Activated CD8-positive, alpha-beta T cell treated with anti-CD3 and anti-CD28 coated beads for 36 hours (primary cell): ENCODE measurements at places on chromosomes 16 and 17. TPM values are rescaled to one million over a fixed set of nuclear protein-coding genes. Genes with fewer than 3 reads are reported as not detected.

The SERPINF2 gene
- total RNA-seq: 0.18 TPM

The CDH5 gene
- not detected for total RNA-seq

The FLYWCH2 gene
- 18.9 TPM for total RNA-seq

- no peak overlapping the region for H3K27ac ChIP-seq
- H3K27me3 ChIP-seq: peaks cover 8% of the 10 kb centered on the region
- no peaks in the 10 kb centered on the region for H3K36me3 ChIP-seq
- H3K4me3 ChIP-seq: no peak overlapping the region
- no peaks in the 10 kb centered on the region for H3K4me1 ChIP-seq
Observed at GRCh38 chr17:9868552-9868951, 36.5 kb downstream of the RCVRN start.

GRCh38 chr16:81567987-81568748 lies 123.6 kb downstream of the CMIP start:
- peak; percentile 83 for DNase-seq
- H3K4me3 ChIP-seq: peak overlapping the region; percentile 3
- H3K27ac ChIP-seq: peak overlapping the region; percentile 89
- peaks cover 2% of the 10 kb centered on the region for H3K36me3 ChIP-seq
- H3K27me3 ChIP-seq: no peaks in the 10 kb centered on the region

GRCh38 chr17:55722016-55722736 lies 488 bp downstream of the TMEM100 start:
- H3K4me1 ChIP-seq: no peaks in the 10 kb centered on the region
- DNase-seq: no peak
- H3K27ac ChIP-seq: no peak overlapping the region
- H3K4me3 ChIP-seq: no peak overlapping the region
- no peaks in the 10 kb centered on the region for H3K36me3 ChIP-seq

DNA sequence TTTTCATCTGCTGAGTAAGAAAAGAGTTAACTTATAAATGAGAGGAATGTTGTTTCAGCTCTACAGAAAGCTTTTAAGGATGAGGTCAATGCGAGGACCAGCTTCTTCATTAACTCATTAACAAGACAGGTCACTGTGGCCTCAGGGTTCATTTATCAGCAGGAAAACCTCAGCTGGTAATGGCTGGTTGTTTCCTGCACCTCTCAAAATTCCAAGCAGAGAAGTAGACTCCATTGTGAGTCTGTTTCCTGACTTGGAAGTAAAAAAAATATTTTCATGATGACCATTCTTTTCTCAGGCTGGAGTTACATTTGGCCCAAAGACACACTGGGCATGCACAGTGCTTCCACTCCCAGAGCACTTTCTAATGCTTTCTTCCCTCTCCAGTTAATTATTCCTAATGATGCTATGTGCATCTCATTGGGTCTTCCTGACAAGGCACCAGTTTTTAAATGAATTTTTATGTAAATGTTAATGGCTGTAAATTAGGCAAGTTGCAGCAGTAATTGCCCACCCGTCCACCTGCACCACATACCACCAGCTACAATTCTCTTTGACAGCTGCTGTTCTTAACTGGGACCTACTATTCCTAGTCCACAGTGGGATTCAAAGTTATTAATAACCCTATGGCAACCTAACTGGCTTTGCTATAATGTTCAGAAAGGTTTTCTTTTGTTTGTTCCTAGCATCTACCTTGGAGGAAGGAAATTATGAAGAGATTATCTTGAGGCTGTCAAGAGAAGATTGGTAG lies 89.5 kb upstream of the BCAR1 start:
- DNase-seq: no peak
- H3K36me3 ChIP-seq: peaks cover 17% of the 10 kb centered on the region
- H3K4me3 ChIP-seq: no peak overlapping the region
- no peak overlapping the region for H3K27ac ChIP-seq
- H3K4me1 ChIP-seq: no peaks in the 10 kb centered on the region

GRCh38 chr16:9521749-9522370 lies 430.4 kb downstream of the HAPSTR1 start:
- H3K27ac ChIP-seq: no peak overlapping the region
- no peaks in the 10 kb centered on the region for H3K36me3 ChIP-seq
- no peak for DNase-seq
- no peak overlapping the region for H3K4me3 ChIP-seq
- H3K4me1 ChIP-seq: no peaks in the 10 kb centered on the region

GRCh38 chr17:29589524-29590410 lies at the start of gene GIT1:
Gene GIT1, minus strand, starts transcription at chr17:29589648. Its CDS starts 270 bp downstream, at chr17:29589378.
- no peaks in the 10 kb centered on the region for H3K36me3 ChIP-seq
- DNase-seq: peak; percentile 86
- no peaks in the 10 kb centered on the region for H3K27me3 ChIP-seq
- peak within 1 kb of the TSS; percentile 93 for H3K27ac ChIP-seq
- H3K4me1 ChIP-seq: peaks cover 67% of the 10 kb centered on the region
- peak within 1 kb of the TSS; percentile 87 for H3K4me3 ChIP-seq

DNA sequence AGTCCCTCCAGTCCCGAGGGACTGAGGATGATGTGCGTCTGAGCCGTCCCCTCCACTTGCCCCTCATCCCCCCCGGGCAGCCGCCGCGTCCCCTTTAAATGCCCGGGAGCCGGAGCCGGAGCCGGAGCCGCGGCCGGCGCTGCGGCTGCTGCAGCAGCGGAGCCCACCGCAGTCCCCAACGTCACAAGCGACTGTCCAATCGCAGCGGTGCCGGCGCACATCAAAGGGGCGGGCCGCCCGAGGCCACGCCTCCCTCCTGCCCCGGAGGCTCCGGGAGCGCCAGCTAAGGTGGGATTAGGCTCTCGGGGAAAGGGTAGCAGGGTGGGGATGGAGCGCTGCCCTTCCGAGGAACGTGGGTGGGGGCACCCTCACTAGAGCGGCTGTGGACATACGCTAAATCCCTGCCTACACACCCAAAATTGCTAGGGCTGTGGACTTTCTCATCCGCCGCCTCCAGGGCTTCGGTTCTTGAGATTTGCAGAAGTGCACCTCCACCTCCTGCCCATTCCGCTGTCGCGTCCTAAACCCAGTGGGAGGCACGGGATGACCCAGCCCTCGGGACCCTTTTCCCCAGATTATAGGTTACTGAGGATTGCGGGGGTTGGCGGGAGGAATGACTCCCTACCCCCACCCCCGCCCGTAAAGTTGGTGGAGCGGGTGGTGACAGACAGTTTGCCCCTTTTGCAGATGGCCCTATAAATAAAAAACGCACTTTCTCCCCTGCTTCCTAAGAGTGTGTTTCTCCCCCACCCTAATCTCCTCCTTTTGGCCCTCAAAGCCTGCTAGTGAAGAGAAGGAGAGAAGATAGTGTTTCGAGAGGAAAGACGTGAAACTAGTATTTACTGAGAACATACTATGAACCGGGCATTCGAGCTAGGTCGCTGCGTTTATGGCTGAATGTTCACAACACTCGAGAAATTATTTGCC lies at the start of gene PHOSPHO1:
Gene PHOSPHO1, minus strand, starts transcription at position 152 of the 927 bp plus-strand sequence. CDS start 4,096 bp downstream, outside the sequence.
- H3K27me3 ChIP-seq: peaks cover 19% of the 10 kb centered on the region
- H3K36me3 ChIP-seq: no peaks in the 10 kb centered on the region
- H3K4me3 ChIP-seq: peak within 1 kb of the TSS; percentile 66
- H3K4me1 ChIP-seq: peaks cover 3% of the 10 kb centered on the region

GRCh38 chr16:79517156-79517555 lies 83.4 kb downstream of the MAF start:
- no peaks in the 10 kb centered on the region for H3K36me3 ChIP-seq
- H3K4me1 ChIP-seq: peaks cover 4% of the 10 kb centered on the region
- no peak overlapping the region for H3K4me3 ChIP-seq
- no peak overlapping the region for H3K27ac ChIP-seq
- DNase-seq: no peak
